Activated CD4-positive, alpha-beta T cell treated with anti-CD3 and anti-CD28 coated beads for 1 hour (primary cell): ENCODE measurements at places on chromosomes 11 and 22.

- DNase-seq: no peak
Observed at GRCh38 chr11:74466916-74467885, at the start of gene KCNE3. TSS of gene KCNE3 (minus strand) at chr11:74467549. CDS start at chr11:74457563, 9,986 bp downstream.

DNA sequence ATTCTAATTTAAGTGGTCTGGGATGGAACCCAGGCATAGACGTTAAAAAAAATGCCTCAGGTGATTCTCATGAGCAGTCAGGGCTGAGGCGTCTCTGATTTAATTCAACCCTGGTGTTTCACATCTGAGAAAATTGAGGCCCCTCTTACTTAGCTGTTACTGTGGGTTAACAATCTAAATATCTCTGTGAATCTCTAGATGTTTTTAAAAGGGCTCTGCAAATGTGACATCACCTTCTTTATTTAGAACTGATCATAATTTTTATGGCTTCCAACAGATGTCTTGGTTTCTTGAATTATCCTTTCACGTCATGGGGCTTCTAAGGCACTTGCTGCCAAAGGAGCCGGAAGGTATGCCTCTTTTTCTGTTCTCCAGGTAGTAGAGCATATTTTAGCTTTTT, 76.1 kb upstream of the LIN7C start:
- DNase-seq: no peak

DNA sequence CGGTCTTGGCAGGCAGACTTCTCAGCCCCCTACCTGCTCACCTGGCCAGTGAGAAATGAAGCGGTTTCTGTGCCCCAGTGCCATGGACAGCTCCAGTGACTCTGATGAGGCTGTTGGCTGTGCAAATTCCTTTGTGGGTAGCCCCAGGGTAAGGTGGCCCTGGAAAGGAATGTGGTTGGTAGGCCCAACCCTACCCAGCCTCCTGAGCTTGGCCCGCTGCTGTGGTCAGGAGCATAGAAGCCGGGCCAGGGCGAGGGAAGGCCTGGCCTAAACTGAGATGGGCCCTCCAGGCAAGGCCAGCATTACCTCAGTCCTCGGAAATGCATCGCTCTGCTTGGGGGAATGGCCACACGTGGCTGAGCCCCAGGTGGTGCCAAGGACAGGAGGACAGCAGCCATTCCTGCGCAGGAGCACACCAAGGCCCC, 16.9 kb downstream of the DAGLA start:
- no peak for DNase-seq

GRCh38 chr11:26820739-26821138, 98.9 kb upstream of the SLC5A12 start:
- no peak for DNase-seq

DNA sequence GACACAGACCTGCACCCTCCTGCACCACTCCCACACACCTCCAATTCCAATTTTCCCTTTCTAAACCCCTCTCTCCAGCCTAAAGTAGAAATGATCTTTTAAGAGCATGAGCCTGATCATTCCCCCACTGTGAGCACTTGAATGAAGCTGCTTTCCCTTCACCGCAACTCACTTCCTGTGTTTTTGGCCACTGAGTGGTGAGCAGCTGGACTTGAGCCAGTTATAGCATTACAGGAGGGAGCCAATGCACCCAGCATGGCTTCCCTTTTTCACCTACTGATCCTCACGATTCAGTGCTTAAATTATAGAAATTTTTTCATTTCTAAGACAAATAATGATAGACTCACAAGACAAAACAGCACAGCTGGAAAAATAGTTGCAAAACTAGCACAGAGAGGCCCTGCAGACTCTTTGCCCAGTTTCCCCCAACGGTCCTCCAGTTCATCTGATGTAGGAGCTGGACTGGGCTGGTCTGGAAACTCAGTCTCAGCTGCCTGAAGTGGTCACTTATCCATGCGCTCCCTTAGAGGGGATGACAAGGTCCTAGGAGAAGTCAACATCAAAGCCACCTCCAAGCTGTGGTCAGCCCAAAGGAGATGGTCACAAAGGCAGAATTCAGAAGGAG, 9.7 kb upstream of the APOL4 start:
- no peak for DNase-seq

DNA sequence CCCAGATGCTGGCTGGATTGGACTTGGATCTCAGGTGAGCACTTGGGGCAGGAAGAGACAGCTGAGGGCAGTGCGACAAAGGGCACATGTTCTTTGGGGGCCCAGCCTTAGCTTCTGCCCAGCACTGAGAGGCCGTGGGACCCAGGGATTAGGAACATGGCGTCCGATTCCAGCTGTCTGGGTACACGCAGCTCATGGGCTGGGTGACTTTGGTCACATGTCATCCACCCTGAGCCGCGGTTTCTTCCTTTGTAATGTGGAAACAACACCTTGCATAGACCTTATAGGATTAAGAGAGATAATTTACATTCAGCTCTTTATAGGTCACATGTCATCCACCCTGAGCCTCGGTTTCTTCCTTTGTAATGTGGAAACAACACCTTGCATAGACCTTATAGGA, 39.8 kb downstream of the MYO18B start:
- DNase-seq: no peak

DNA sequence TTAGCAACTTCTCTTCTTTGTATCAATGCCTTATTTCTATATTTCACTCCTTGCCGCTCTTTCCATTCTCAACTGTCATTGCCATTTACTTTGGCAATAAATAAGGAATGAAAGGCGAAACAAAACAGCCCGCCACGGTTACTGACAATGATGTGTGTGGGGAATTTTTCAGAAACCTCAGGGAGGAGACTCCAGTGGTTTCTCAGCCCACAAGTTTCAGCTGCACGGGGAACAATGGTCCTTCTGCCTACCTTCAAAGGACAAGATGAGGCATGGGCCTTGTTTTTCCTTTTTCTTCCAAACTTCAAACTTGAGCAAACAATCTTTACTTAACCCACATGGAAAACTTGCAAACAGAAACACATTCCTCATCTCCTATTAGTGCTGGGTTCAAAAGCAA, 409.4 kb downstream of the METTL15 start:
- DNase-seq: no peak

- DNase-seq: no peak
Observed at GRCh38 chr11:12376259-12377081, 901 bp upstream of the PARVA start.

DNA sequence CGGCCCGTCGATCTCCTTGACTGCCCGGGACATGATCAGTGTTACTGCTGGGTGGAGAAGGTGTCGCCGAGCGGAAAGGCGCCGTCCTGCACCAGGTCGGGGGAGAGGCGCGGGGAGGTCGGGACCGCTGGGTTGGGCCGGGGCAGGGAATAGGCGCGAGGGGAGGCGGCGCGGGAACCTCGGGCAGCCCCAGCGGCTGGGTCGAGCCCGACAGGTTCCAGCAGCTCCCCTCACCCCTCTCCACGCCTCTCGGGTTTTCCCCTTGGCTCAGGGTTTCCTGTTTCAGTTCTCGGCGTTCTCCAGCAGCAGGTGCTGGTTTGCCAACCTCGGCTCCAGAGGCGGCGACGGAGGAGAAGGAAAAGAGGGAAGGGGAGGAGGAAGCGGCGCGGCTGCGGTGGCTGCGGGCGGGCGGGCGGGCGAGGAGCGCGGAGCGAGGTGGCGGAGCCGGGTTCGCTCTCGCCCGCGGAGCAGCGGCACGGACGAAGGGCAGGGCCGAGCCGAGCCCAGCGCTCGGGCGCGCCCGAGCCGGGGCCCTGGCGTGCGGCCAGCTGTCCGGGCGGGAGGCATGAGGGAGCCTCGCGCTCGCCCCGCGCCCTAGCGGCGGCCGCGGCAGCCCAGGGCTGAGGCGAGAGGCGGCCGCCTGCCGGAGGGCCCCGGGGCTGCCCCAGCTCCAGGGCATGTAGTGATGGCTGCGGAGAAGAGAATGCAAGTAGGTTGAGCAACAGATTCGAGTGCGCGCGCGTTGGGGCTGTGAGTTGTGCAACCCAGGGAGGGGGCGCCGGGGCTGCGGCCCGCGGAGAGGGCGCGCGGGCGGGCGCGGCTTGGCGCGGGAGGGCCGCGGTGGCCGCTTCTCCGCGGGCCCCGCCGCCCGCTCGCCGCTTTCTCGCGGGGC, at the start of gene ZC3H12C:
ZC3H12C (plus strand) TSS at position 878 of the 892 bp plus-strand sequence. CDS start 20 bp downstream, outside the sequence.
- no peak for DNase-seq

DNA sequence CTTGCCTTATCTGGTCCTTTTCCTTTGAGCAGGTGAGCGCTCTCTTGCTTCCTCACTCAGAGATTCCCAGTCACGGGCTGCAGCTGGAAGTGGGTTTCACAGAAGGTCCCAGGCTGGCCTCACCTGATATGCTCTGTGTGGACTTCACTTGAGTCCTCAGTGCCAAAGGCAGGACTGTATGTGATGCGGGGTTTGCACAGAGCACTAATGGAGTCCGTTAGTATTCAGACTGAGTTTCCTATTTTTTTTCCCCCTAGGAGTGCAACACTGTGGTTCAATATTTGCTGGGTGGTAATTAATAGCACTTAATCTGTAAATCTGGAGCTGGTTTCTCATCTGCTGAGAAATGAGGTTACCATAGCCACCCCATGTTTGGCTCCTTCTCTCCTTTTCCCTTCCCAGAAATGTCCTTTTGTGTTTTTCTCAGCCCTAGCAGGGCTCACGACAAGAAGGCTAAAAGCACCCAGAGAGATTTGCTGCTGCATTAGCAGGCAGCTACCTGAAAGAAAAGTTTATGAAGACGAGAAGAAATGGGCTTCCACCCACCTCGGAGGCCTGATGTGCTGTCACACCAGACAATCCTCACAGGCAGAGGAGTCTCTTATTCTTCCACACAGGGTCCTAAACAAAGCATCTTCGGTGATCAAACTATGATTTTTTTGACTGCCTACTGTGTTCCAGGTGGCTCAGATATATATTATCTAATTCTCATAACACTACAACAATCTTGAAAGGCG, 262.1 kb downstream of the KIRREL3 start:
- no peak for DNase-seq

- DNase-seq: no peak
Observed at GRCh38 chr11:36257351-36257750, 31.9 kb downstream of the COMMD9 start.

GRCh38 chr11:64226507-64227051, 505 bp downstream of the NUDT22 start:
- peak; percentile 24 for DNase-seq

DNA sequence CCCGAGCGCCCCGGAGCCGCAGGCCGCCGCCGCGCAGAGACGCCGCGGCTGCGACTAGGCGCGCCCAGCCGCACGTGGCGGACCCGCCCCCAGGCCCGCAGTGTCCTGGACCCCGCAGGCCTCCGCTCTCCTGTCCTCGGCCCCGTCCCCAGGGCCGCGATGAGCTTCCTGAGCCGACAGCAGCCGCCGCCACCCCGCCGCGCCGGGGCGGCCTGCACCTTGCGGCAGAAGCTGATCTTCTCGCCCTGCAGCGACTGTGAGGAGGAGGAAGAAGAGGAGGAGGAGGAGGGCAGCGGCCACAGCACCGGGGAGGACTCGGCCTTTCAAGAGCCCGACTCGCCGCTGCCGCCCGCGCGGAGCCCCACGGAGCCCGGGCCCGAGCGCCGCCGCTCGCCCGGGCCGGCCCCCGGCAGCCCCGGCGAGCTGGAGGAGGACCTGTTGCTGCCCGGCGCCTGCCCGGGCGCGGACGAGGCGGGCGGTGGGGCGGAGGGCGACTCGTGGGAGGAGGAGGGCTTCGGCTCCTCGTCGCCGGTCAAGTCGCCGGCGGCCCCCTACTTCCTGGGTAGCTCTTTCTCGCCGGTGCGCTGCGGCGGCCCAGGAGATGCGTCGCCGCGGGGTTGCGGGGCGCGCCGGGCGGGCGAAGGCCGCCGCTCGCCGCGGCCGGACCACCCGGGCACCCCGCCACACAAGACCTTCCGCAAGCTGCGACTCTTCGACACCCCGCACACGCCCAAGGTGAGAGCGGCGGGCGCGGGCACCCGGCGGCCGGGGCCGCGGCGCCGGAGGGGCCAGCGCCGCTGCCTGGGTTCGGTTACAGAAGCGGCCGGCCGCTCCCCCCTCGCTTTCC, 528 bp downstream of the WEE1 start:
- DNase-seq: no peak

- DNase-seq: no peak
Observed at GRCh38 chr11:16223558-16223957, 132.8 kb downstream of the SOX6 start.

GRCh38 chr22:30238661-30239487, 7.7 kb downstream of the LIF start:
- DNase-seq: no peak

DNA sequence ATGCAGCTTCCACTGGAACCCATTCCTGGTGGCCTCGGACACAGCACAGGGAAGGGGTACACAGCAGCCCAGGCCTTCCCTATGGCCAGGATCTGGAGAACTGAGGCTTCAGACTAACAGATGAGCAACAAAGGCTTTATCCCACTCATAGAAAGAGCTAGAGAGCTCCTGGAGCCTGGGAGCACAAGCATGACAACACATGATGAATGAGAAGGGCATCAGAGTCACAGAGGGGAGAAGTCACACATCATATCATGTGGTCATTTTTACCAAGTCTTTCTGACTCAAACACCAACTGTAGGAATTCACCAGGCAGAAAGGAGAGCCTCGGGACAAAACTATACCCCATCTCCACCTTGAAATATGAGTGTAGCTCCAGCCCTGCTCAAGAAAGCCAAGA, 43.2 kb downstream of the NRXN2 start:
- DNase-seq: no peak

GRCh38 chr11:61916737-61917333, 531 bp downstream of the RAB3IL1 start:
- DNase-seq: no peak

DNA sequence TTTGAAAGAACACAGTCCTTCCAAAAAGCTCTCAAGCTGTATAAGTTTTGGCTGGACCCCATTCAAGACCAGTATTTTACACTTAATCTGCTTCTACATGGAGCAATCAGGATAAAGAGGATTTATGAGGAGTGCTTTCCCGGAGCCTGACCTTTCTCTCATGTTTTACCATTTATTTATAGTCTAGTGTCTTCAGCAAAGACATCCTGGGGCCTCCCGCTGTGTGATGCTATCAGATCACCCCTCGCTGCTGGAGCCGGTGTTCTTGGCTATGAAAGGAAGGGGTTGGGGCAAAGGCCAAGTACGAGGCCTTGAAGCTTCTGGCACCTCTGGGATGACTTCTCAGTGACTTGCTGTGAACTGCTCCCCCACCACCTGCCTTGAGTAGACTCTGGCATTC, 189.6 kb downstream of the ADAMTS15 start:
- DNase-seq: no peak

DNA sequence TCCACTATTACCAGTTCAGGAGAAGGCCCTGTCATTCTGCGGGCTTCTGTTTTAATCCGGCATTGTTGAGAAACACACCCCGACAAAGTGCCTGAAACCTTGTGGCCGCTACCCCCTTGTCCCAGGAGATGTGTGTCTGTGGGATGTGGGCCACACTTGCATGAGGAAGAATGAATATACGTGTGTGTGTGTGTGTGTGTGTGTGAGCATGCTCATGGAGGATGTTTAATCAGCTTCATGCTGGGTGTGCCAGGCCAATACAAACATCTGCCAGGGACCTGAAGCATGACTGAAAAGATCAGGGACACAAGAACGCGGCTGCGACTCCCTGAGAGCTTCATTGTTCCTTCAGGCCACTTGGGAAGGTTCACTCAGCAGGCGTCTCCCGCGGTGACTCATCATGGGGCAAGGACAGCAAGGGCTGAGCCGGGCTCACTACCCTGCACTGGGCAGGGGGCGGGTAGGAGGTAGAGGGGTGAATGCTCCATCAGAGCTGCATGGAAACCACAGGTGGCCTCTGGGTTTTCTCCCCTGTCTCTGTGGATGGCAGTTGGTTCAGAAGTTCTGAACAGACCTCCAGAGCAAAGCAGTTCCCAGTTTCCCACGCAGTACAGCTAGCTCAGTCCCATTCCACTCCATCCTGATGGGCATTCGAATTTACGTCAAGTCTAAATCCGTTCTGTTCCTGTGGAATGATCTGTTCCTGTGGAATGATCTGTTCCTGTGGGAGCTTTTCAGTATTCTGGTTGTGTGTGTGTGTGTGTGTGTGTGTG, 7.0 kb upstream of the MALAT1 start:
- no peak for DNase-seq
